Thyroid gland (tissue), 4 donors: ENCODE measurements at places on chromosomes 13 and 19. TPM values are rescaled to one million over a fixed set of nuclear protein-coding genes. Genes with fewer than 3 reads are reported as not detected.

Gene B3GNT8
- 2.4 TPM for total RNA-seq

Gene AMH
- total RNA-seq, result not detected

Gene CLDND2
- not detected for total RNA-seq

Gene CCDC70
- total RNA-seq, result 0.40 TPM

Gene CFD
- total RNA-seq, result 1,037 TPM

Gene TMEM255B
- 6.1 TPM for total RNA-seq

Gene KLK12
- total RNA-seq, result not detected

Gene FARP1
- total RNA-seq, result 135 TPM

Gene ZNF835
- 9.7 TPM for total RNA-seq

Gene CLEC17A
- total RNA-seq, result not detected

Gene LGALS7
- total RNA-seq, result not detected

Gene SLITRK6
- 0.54 TPM for total RNA-seq

GRCh38 chr13:80783926-80784565 is 443.1 kb upstream of the SPRY2 start:
- H3K27ac ChIP-seq, result peak overlapping the region; percentile 47
- no peaks in the 10 kb centered on the region for H3K36me3 ChIP-seq
- H3K27me3 ChIP-seq, result no peaks in the 10 kb centered on the region
- H3K4me1 ChIP-seq, result peaks cover 16% of the 10 kb centered on the region

DNA sequence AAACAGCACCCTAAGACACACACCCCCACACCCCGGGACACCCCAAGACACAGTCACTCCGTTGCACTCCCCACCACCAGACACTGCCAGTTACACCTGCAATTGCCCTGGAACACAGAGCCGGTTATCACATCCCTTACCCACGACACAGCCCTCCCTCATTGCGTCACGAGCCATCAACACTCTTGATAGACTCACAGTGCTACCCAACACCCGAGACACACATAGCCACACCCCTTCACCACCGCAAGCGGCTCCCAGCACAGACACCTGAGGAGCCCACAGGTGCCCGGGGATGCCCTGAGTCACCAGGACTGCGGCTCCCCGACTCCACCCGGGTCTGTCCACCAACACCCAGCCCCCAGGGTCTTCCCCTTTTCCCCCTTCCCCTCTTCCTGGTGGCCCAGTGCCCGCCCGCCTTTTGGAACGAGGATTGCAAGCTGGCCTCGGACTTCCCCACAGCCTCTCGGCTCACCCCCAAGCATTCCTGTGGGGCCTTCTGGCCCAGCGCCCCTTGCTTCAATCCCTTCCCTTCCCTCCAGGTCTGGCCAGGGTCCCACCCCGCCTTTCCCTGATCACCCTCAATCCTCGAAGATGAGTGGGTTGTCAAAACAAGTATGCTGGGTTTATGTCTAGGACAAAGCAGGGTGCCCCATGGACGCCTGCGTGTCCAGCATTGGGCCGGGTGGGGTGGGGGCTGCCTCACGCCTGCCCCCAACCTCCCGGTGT is 1.7 kb upstream of the PTGER1 start:
- DNase-seq, result no peak
- H3K27ac ChIP-seq, result no peak overlapping the region
- H3K4me3 ChIP-seq, result no peak overlapping the region
- no peaks in the 10 kb centered on the region for H3K27me3 ChIP-seq
- H3K36me3 ChIP-seq, result peaks cover 29% of the 10 kb centered on the region

DNA sequence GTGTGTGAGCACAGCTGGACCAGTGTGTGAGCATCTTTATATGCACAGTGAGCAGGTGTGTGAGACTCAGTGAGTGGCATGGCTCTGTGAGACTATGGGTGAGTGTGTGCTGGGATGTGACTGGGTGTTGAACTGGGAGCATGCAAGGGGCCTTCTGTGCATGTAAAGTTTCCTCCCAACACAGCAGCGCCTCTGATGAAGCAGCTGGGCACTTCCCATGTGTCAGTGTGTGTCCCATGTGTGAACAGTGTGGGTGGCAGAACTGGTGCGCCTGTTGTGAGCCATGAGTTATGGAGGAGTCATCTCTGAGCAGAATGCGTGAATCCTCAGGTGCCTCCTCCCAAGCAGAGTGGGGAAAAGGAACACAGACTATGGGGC is 24.1 kb downstream of the LGALS16 start:
- H3K4me3 ChIP-seq, result no peak overlapping the region
- peaks cover 10% of the 10 kb centered on the region for H3K4me1 ChIP-seq
- H3K27ac ChIP-seq, result no peak overlapping the region
- H3K36me3 ChIP-seq, result no peaks in the 10 kb centered on the region
- no peak for DNase-seq
- no peaks in the 10 kb centered on the region for H3K27me3 ChIP-seq

- DNase-seq, result no peak
- H3K36me3 ChIP-seq, result peaks cover 13% of the 10 kb centered on the region
- H3K27ac ChIP-seq, result peak overlapping the region; percentile 88
- H3K27me3 ChIP-seq, result no peaks in the 10 kb centered on the region
- H3K4me3 ChIP-seq, result no peak overlapping the region
- H3K4me1 ChIP-seq, result peaks cover 41% of the 10 kb centered on the region
These were observed 113.0 kb downstream of the KL start for GRCh38 chr13:33129094-33129832.

DNA sequence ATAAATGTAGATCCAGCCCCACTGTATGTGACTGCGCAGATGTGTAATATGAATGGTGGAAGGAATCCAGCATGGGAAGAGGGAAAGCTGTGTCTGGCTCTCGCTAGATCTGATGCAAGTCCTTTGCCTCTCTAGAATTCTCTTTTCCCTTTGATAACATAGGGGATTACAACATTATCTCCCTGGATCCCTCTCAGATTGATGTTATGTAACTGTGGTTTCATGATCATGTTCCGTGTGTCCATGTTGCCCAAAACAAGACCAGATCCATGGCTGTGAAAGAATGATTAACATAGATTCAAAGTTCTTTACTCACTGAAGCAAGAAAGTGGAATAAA is 184.0 kb upstream of the UBL3 start:
- no peaks in the 10 kb centered on the region for H3K36me3 ChIP-seq
- H3K27me3 ChIP-seq, result no peaks in the 10 kb centered on the region
- H3K4me1 ChIP-seq, result peaks cover 22% of the 10 kb centered on the region
- H3K4me3 ChIP-seq, result no peak overlapping the region
- H3K27ac ChIP-seq, result no peak overlapping the region

- no peak for DNase-seq
- H3K4me1 ChIP-seq, result no peaks in the 10 kb centered on the region
- no peaks in the 10 kb centered on the region for H3K27me3 ChIP-seq
- H3K27ac ChIP-seq, result no peak overlapping the region
- H3K36me3 ChIP-seq, result no peaks in the 10 kb centered on the region
These were observed 57.2 kb downstream of the SOX1 start for GRCh38 chr13:112124141-112124540.

- no peak overlapping the region for H3K4me3 ChIP-seq
- peaks cover 13% of the 10 kb centered on the region for H3K36me3 ChIP-seq
- H3K27me3 ChIP-seq, result no peaks in the 10 kb centered on the region
- DNase-seq, result peak; percentile 39
These were observed 8.4 kb downstream of the EGLN2 start for GRCh38 chr19:40807147-40808020.

DNA sequence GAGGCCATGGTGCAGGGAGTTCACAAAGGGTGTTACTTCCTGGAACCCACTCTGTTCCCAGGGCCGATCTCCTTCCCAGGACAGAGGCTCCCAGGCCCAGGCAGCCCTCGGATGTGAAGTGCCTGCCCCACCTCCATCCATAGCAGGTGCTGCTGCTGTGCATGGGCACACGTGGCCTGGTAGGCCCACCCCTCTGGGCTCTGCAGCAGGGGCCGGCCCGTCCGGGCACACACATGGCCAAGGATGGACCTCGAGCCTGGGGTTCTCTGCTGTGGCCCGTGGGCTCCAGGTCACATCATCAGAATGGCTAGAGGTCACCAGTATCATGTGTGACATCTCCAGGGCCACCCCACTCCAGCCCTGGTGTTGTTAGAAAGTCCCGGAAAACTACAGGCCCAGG is 71.8 kb downstream of the GADD45B start:
- no peaks in the 10 kb centered on the region for H3K27me3 ChIP-seq
- peak overlapping the region; percentile 100 for H3K27ac ChIP-seq
- H3K36me3 ChIP-seq, result no peaks in the 10 kb centered on the region
- no peak for DNase-seq
- H3K4me3 ChIP-seq, result no peak overlapping the region

GRCh38 chr19:3725640-3726310 is 17.6 kb downstream of the TJP3 start:
- DNase-seq, result peak; percentile 98
- no peaks in the 10 kb centered on the region for H3K27me3 ChIP-seq
- no peaks in the 10 kb centered on the region for H3K36me3 ChIP-seq
- H3K4me1 ChIP-seq, result peaks cover 25% of the 10 kb centered on the region
- H3K27ac ChIP-seq, result peak overlapping the region; percentile 63

DNA sequence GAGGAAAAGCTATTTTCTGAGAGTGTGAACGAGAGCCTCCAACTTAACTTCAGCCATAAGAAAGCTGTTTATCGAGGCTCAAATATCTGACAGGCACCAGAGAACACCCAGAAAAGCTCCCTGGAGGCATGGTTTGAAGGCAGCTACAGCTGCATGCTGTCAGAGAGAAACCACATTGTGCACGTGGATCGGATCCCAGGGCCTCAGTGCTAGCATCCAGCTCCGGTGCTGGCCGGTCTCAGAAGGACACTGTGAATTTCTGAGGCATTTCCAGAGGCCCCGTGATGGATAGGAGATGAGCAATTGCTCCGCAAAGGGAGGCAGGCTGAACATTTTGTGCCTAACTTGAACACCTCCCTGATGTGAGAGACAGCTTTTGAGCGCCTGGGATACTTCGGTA is 315.7 kb downstream of the FGF9 start:
- no peaks in the 10 kb centered on the region for H3K36me3 ChIP-seq
- no peaks in the 10 kb centered on the region for H3K4me1 ChIP-seq
- DNase-seq, result no peak
- H3K4me3 ChIP-seq, result no peak overlapping the region
- H3K27ac ChIP-seq, result no peak overlapping the region
- H3K27me3 ChIP-seq, result no peaks in the 10 kb centered on the region

DNA sequence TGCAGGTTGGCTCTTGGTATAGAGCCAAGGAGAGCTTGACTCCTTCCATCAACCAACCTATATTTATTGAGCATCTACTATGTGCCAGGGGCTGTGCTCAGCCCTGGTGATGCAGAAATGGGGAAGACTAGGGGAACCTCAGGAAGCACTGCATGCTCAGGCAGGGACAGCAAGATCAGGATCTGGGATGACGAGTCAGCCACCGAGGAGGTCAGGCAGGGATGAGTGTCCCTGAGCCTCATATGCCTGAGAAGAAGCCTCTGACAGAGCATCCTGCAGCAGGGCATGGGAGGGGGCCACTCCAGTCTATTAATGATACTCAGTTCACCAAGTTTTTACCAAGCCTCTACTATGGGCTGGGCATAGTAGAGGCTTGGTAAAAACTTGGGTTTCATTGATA is 158.1 kb downstream of the KATNAL1 start:
- no peak for DNase-seq
- H3K27me3 ChIP-seq, result no peaks in the 10 kb centered on the region
- no peak overlapping the region for H3K4me3 ChIP-seq
- no peaks in the 10 kb centered on the region for H3K36me3 ChIP-seq

DNA sequence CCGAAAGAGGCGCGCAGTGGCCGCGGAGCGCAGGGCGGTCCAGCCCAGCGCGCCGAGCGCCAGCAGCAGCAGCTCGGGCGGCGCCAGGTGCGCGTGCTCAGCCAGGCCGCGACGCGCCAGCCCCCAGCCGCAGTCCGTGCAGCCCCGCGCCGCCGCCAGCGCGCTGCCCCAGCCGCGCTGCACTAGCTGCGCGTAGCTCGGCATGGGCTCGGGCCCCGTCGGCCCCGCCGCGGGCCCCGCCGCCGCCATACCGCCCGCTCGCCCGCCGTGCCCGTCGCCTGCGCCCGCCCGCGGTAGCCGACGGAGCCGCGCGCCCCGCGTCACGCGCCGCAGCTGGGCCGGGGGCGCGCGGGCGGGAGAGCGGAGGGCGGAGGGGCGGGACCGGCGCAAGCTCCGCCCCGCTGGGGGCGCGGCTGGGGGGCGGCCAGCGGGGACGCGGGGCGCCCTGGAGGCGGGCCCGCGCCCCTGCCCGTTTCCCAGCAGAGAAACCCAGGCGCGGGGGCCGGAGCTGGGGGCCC is at the start of gene CERS1:
CERS1 (minus strand) TSS at position 335 of the 518 bp plus-strand sequence; CDS start at position 249, 86 bp downstream.
- no peak for DNase-seq
- no peak within 1 kb of the TSS for H3K27ac ChIP-seq
- no peak within 1 kb of the TSS for H3K4me3 ChIP-seq
- H3K27me3 ChIP-seq, result no peaks in the 10 kb centered on the region
- peaks cover 6% of the 10 kb centered on the region for H3K4me1 ChIP-seq

DNA sequence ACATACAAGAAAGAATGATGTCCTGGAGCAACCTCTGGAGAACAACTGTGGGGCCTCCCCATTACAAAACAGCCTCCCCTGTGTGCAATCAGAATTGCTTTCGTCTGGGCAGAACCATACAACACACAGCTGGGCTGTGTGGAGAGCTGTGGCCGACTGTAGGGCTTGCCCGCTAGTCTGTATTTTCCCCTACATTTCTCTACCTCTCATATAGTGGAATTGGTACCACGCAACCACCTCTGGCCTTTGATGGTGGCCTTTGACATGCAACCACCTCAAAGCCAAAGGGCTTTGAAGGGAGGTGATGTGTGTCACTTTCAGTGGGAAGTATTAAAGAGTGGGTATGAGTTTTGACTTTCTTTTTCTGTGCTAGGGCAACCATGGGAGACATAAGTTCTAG is 34.0 kb downstream of the GARRE1 start:
- DNase-seq, result no peak
- H3K4me1 ChIP-seq, result peaks cover under 1% of the 10 kb centered on the region
- H3K4me3 ChIP-seq, result no peak overlapping the region
- H3K27ac ChIP-seq, result no peak overlapping the region
- no peaks in the 10 kb centered on the region for H3K36me3 ChIP-seq
- H3K27me3 ChIP-seq, result no peaks in the 10 kb centered on the region

DNA sequence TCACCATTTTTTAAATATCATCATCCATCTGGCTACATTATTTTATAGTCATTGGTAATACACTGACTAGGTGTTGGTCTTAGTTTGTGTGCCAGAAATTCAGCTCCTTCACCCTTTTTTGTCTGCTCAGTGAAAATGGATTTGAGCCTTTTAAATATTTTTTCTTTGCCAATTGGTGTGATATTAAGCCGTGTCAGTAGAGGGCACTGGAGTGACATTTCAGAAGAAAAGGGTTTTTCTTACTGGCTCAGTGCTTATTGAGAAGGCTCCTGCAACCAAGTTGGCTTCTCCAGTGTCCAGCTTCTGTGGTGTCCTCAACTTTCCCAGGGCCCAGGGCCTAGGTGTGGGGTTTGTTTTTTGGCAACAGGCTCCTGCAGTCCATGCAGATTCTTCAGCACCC is 546.6 kb downstream of the DACH1 start:
- H3K36me3 ChIP-seq, result no peaks in the 10 kb centered on the region
- H3K4me1 ChIP-seq, result no peaks in the 10 kb centered on the region
- no peak overlapping the region for H3K27ac ChIP-seq

GRCh38 chr19:16223746-16224145 is 26.0 kb downstream of the AP1M1 start:
- no peak overlapping the region for H3K27ac ChIP-seq
- H3K4me3 ChIP-seq, result no peak overlapping the region
- peaks cover 55% of the 10 kb centered on the region for H3K36me3 ChIP-seq
- no peak for DNase-seq

DNA sequence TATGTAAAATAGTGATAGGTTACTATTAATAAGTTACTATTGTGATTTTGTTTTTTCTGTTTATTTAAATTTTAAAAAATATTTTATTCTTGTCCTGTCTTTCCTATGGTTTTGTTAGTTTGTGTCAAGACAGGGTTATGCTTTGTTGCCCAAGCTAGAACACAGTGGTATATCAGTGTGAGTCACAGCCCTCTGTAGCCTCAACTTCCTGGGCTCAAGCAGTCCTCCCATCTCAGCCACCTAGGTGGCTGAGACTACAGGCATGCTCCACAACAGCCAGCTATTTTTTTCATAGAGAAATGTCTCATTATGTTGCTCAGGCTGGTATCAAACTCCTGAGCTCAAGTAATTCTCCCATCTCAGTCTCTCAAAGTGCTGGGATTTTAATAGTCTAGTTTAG is 99.5 kb downstream of the ZNF675 start:
- H3K27ac ChIP-seq, result no peak overlapping the region
- H3K4me3 ChIP-seq, result no peak overlapping the region
- H3K36me3 ChIP-seq, result no peaks in the 10 kb centered on the region
- no peaks in the 10 kb centered on the region for H3K27me3 ChIP-seq
